ENCODE measurements at places on chromosomes 12 and 14.

DNA sequence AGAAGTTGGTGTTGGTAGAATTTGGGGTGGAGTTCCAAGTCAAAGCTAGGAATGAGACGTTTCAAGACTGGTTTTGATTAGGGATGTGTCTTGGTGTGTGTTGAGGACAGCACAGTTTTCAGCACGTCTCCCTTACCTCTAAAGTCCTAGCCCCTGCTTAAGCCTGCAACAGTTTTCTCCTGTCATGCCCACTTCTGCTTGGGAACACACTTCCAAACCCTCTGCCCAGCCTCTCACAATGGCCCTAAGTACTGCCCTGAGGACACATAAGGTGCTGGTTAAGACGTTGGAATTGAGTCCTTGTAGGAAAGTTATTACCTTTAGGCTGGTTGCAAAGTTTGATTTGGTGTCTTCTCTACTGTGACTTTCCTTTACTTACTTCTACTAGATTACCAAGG lies 710 bp upstream of the BMAL2 start:
- peak; percentile 19 for DNase-seq

DNA sequence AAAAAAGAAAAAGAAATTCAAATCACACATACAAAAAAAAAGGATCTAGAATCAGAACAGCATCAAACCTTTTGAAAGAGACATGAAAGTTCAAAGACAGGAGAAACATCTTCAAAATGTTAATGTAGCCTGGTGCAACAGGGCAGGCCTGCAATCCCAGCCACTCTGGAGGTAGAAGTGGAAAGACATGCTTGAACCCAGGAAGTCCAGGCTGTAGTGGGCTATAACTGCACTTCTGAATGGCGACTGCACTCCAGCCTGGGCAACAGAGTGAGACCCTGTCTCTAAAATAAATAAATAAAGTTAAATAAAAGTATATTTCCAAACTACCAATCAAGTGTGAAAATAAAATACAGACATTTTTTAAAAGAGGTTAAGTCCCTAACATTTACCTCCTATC lies 18.7 kb upstream of the AP4S1 start:
- DNase-seq: no peak

- no peak for DNase-seq
Observed at GRCh38 chr12:13142747-13143146, 39.3 kb upstream of the GSG1 start.

DNA sequence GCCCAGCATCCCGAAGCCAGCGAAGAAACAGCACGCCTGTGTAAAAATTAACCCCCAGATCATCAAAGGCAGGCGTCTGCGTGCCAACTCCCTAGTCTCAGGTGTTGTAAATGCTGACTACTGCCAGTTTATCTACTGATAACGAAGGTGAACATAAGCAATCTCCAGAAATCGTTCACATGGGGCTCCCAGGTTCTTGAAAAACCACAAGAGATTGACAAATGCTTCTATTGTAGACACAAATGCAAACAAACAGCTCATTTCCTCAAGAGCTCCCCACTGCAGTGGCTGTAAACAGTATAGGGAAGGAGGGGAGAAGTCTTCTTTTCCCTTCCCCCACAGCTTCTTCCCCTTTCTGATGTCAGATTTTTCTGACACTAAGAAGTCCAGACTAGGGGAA lies 5.3 kb upstream of the PLEKHG3 start:
- DNase-seq: no peak

DNA sequence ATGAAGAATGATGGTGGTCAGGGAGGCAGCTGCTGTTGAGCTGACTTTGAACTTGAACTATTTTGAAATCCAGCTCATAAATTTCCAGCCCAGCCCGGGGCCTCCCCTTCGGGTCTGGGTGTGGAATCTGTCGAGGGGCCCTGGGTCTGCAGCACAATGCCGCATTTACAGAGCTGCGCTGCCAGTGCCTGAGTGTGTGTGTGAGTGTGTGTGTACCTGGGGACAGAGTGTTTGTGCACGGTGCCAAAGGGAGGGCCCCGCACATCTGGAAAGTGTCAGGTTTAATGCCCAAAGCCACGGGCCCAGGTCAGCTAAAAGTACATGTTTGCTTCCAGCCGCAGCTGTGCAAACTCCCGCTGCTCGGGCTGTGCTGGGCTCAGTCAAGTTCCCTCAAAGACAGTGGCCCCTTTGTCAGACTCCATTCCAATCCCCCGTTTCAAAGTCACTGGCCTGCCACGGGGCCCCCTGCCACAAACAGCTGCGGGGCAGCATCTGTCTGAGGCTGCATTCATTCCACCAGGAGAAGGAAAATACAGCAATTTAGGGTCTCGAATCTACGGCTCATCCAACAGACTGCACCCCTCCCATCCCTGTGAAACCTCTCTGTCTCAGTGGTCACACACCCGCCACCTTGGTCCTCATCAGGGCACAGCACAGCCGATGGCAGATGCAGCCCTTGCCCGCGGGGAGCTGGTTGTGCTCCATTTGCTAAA lies 16.3 kb upstream of the RFLNA start:
- no peak for DNase-seq
